ENCODE measurements at places on chromosomes 7 and 10. TPM values are rescaled to one million over a fixed set of nuclear protein-coding genes. Genes with fewer than 3 reads are reported as not detected.

DNA sequence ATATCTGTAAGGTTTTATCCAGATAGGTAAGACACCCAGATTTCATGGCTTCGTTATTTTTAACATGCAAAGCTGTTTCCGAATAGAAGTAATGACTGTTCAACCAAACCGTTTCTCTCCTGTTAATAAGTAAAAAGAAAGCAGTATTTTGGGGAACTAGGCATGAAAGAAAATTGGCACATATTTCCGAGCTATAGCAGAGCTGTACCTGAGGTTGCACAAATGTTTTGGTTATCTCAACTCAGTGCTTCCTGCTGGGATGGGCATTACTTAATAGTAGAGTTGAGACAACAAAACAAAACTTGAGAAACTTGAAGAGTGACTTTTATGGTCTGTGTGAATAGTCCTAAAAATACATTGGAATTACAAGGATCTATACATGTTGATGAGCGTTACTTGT lies 564.3 kb upstream of the SORCS1 start:
- no peak for DNase-seq

DNA sequence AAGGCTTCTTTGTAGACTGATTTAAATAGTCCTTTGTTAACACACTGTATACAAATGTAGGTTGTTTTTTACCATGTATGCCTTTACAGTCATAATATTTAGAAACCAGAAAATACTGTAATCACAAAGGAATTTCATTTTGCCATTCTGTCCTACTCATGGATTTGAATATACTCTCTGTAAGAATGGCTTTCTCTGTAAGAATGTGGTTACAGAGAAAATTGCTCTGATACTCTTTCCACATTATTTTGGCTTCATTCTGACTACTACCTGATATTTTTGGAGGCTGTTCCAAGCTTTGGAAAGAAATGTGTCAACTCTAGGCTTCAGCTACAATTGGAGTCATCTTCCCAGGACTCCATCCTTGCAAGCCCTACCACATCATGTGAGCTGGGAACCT lies 23.5 kb downstream of the CH25H start:
- DNase-seq: no peak

DNA sequence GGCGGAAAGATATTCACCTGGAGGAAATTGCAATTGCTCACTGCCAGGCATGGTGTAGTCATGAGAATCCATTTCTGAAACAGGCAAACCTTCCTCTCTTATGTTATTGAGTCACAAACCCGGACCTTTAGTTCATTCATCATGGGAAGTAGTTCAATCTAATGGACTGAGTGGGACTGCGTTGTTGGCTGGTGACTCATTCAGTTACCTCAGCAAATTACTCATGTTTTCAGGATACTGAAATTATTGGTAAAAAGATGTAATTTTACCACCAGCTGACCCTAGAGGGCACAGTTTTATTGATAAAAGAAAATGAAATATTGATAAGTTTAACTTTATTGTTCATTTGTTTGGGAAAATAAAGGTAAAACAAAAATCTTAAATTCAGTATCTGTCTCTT lies 1194.4 kb upstream of the SORCS1 start:
- no peak for DNase-seq

- DNase-seq: peak; percentile 24
Observed at GRCh38 chr10:26269754-26270153, 53.2 kb downstream of the GAD2 start.

DNA sequence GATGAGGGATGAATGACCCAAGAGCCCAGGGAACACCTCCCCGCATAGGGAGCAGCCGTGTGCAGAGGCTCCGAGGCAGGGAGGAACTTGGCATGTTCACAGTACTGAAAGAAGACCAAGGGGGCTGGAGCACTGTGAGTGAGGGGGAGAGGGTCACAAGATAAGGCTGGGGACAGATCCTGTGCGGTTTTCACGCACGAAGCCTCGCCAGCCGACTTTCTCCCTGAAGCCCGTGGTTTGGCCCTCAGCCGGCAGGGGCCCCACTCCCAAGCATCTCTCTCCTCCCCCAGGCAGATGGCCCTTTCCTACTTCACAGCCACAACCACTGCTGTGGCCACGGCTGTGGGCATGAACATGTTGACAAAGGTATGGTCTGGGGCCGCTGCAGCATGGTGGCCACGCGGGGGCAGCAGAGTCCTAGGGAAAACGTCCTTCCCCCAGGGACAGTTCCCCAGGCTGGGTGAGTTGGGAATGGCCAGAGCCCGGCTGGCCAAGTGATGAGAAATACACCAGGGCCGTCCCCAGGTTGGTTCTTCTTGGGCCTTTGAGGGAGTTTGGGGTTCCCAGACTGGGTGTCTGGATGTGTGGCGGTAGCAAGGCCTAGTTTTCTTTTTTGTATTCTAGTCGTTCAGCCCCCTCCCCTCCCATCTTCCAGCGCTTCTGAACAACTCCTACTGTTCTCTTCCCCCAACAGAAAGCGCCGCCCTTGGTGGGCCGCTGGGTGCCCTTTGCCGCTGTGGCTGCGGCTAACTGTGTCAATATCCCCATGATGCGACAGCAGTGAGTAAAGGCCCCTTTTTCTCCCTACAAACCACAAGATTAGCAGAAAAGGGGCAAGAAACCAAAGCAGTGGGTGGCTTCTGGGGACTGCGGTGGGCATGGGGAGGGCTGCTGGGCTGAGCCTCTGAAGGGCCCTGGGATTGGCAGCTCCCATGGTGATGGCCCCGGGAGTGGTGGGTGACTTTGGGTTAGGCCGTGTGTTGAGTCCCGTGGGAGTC lies 14.4 kb upstream of the WBP1L start:
- peak; percentile 43 for DNase-seq

DNA sequence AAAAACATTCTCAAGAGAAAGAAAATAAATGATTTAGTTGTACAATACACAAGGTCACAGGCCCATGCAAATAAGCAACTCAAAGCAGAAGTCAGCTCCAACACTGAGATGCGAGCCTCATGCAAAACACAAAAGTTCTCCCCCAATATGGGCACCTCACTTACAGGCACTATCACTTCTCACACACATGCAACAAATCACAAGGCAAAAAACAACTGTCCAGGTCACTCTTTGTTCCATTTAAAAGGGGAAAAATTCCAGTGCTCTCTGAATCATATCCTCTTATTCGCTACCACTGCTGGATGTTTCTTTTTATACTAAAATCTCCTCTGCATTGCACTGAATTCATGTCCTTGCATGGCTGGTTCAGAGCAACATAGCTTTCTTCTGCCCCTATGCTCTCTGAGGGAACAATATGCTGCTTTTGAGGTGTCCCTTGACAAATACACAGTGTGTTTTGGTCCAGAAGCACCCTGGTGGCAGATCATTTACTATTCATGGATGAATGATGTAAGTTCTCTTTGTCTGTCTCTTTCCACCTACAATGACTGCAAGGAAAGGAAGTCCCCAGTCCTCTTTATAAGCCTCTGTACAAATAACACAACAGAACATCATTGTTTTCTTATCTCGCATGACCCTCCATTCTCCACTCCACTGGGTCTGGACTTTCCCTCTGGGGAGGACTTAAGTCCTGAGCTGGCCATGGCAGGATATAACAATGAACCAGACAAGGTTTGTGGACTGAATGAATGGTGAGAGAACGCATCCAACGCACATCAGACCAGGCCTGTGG lies 85.4 kb upstream of the GSDME start:
- DNase-seq: no peak

DNA sequence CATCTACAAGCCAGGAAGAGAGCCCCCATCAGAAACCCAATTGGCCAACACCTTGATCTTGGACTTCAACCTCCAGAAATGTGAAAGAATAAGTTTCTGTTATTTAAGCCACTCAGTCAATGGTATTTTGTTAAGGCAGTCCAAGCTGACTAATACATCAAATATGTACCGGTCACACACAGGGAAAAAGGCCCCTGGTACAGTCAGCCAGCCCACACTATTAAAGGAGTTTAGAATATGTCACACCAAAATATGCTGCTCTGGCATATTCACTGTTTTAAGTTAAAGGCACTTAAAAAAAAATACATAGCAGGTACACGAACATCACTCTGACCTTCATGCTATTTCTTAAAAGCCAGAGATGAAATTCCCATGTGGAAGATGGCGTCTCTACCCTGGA lies 15.2 kb upstream of the CDCA7L start:
- no peak for DNase-seq

DNA sequence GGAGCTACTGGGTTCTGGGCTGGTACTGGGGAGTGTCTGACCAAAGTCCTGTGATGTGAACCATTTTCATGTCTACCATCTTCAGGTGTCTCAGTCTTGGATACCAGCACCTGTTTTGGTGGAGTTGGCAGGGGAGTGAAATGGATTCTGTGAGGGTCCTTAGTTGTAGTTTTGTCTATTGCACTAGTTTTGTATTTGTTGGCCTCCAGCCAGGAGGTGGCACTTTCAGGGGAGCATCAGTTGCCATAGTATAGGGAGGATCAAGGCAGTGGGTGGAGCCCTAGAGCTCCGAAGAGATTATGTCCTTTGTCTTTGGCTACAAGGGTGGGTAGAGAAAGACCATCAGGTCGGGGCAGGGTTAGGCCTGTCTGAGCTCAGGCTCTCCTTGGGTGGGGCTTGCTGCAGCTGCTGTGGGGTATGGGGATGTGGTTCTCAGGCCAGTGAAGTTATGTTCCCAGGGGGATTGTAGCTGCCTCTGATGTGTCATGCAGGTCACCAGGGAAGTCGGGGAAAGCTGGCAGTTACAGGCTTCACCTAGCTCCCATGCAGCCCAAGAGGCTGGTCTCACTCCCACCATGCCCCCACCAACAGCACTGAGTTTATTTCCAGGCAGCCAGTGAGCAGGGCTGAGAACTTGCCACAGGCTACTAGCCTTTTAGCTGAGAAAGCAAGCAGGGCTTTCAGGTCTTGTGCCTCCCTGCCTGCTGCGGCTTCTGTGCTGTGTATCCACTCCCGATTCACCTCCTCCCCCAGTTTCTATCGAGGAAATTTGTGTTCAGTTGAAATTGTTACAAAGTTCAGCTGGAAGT lies 153.1 kb downstream of the ZNF365 start:
- no peak for DNase-seq

The PTTG1IP2 gene
- total RNA-seq: not detected

The BMPER gene
- 2.9 TPM for total RNA-seq

The SPDYE9 gene
- total RNA-seq: under 0.01 TPM

The PLXDC2 gene
- total RNA-seq: 10.6 TPM

The ZNF777 gene
- 4.5 TPM for total RNA-seq
